ENCODE measurements at places on chromosomes 1 and 21.

- no peak for DNase-seq
These were observed 75.2 kb downstream of the MPZL1 start for GRCh38 chr1:167797015-167797414.

- no peak for DNase-seq
These were observed 102.5 kb upstream of the TARDBP start for GRCh38 chr1:10909697-10910680.

GRCh38 chr1:8739377-8739776, 78.1 kb downstream of the RERE start:
- DNase-seq = no peak

- no peak for DNase-seq
These were observed 22.2 kb downstream of the OPTC start for GRCh38 chr1:203516184-203516583.

DNA sequence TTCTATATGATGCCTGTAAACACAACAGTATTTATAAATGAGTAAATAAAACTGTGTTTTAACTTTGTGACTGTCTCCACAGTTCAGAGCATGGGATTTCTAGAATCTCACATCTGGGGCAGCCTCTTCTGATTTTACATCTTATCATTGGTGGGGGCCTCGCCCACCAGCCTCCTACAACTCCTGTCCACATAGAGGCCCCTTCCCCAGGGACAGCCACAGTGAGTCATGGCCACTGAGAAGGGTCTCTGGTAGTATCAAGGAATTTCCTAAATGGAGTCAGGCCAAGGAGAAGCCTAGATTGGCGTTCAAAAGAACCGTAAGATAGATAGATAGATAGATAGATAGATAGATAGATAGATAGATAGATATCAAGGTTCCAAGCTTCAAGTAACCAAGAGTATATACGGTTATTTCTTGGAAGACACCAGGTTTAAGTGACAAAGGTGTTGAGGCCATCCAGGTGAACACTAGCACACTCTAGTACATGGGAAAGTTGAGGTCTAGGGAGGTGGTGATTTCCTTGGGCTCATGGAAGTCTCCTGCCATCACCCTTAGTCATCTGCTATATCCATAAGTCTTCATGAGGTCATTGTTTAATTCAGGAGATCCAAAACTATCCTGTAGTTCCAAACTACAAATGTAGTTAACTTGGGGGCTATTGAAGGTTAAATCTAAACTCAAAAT, 121.6 kb downstream of the SYT2 start:
- DNase-seq = no peak

GRCh38 chr1:15115542-15116330, 37.8 kb upstream of the TMEM51 start:
- DNase-seq = no peak

GRCh38 chr1:3120140-3120539, 51.1 kb downstream of the PRDM16 start:
- DNase-seq = no peak

GRCh38 chr1:24186993-24187790, at the start of gene IFNLR1:
Gene IFNLR1 (minus strand): TSS chr1:24187289. CDS start chr1:24187248, 41 bp downstream.
- peak; percentile 60 for DNase-seq

DNA sequence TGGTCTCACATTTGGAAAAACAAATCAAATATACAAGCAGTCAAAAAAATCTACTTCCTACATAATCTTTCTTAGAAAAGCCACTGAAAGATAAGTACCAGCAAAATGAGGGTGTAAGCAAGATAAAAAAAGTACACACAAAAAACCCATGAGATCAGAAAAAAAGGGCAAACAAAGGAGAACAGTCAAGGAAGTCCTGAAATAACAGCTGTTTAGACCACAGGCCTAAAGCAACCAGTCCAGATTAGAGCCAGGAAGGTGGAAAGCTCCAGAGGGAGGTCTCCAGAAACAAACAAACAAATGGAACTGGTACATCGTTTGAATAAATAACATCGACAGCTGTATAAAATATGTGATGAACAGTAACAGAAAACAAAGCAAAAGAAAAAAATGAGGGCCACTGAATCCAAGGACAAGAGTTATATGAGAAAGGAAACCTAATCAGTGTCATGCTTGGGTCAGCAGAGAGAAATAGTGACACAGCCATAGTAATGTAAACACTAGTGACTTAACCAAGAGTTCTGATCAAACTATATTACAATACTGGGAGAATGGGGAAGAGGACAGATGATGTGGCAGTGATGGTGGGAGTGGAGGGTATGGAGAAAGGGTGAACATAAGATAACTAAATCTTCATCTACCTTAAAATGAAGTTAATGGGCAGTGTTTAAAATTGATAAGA, 67.5 kb downstream of the NVL start:
- no peak for DNase-seq

DNA sequence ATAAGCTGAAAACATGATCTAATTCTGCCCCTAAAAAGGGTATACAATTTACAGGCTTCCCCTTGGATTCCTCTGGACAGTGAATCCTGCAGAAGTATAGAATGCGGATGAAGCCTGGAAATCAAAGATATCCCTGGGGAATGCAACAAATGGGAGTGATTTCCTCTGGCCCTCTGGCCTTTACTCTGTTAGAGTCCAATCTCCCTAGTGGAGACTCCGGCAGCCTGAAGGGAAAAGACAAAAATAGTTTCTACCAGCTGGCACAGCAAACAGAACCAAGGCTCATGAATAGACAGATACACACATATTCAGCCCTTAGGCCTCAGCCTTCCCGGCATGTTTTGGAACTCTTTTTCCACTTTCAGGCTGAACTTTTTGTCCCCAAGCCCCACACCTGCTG, 3.9 kb upstream of the LRRC52 start:
- DNase-seq = no peak

All from NCI-H1048 (cell line).